Stimulated activated CD4-positive, alpha-beta T cell treated with anti-CD3 and anti-CD28 coated beads, Interleukin-1b, Interleukin-23, amount 100 ng/mL, for 4 hours (primary cell): ENCODE measurements at places on chromosomes 5 and 9.

DNA sequence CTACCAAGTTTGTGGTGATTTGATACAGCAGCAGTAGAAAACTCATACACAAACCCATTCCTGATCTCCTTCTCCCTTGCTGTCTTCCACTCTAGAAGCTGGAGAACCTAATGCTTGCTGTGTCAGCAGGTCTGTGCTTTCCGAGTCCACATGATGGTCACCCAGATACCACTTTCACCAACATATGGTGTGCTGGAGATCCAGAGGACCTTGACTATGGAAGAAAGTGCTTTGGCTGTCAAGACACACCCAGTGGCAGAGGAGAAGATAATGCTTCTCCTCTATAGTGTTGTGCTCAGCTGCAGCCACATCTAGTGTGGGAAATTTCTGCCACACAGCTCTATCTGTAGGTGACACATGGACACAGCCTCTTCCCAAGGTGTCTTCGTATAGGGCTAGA is 67.4 kb downstream of the UGCG start:
- DNase-seq, result no peak

DNA sequence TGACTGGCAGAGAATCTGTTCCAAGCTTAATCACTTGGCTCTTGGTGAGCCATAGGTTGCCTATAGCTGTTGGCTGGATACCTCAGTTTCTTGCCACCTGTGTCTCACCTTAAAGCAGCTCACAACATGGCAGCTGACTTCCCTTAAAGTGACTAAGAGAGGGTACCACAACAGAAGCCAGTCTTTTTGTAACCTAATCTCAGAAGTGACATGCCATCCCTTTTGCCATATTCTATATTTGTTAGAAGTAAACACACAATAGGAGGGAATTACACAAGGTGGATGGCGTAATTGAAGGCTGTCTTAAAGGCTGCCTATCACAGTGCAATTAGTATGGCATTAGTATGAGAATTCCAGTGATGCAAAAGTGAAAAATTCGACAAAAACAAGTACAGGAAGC is 28.1 kb downstream of the NIPBL start:
- DNase-seq, result no peak

DNA sequence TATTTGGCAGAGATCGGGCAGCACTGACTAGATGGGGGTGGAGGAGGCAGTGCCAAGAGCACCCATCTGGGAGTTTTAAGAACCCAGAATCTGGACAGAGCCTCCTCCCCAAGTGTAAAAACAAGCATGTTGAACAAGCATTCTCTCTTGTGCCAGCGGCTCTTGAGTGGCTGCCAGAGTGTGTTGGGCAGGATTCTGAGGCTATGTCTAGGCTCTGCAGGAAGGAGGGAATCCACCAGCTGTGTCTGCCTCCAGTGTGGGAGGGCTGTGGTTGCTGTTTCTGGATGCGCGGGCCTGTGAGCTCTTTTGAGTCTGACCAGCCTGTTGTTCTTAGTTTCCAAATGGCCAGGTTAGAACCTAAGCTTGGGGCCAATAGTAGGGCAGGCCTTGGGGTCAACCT is 39.8 kb downstream of the HMCN2 start:
- DNase-seq, result no peak

- no peak for DNase-seq
Observed at GRCh38 chr9:131708226-131709002, 31.5 kb downstream of the RAPGEF1 start.

GRCh38 chr5:146321571-146321970 is 17.1 kb upstream of the POU4F3 start:
- DNase-seq, result no peak

- DNase-seq, result no peak
Observed at GRCh38 chr5:56102889-56103288, 108.1 kb upstream of the IL6ST start.

- DNase-seq, result no peak
Observed at GRCh38 chr9:4269872-4270271, 30.0 kb downstream of the GLIS3 start.

DNA sequence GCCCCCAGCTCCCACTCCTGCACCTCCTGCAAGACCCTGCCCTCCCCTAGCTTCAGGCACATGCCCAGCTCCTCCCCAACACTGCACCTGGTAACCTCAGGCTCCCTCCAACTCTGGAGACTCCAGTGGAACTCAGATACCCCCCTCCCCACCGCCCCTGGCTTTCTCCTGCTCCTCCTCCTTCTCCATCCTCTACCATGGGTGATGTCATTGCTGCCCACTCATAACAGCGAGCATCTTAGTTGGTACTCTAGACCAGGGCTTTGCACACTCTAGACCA is 24.7 kb upstream of the CNOT6 start:
- DNase-seq, result no peak

DNA sequence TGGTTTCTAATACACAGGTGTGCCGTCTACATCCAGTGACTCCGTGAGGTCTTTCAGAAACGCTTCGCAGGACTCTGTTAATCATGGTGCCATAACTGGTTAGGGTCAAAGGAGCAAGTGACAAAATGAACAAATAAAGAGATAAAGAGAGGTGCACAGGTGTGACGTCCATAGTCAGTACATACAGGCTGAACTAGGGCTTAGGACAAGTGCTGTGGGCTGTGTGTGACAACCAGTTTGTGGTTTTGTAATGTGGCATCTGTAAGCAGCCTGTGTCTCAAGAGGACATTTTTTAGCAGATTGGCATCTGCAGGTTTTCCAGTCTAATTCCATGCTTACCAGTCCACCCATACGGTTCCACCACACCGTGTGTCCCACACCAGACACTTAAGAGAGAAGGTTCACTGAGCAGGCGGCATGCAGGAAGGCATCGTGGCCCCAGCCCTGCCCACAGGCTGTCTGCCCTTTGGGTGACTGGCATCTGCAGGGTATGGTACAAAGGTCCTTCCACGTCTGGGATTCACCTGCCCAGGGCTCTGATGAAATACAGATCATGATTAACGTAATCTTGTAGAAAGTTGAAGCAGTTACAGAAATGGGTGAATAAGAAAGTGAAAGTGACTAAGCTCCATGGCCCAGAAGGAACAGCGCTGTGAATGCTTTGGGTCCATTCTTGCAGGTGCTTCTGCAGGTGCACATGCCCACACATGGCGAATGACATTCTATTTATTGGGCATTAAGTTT is 26.9 kb downstream of the SRD5A1 start:
- no peak for DNase-seq

GRCh38 chr5:132528866-132529634 is 14.3 kb downstream of the IL5 start:
- no peak for DNase-seq

DNA sequence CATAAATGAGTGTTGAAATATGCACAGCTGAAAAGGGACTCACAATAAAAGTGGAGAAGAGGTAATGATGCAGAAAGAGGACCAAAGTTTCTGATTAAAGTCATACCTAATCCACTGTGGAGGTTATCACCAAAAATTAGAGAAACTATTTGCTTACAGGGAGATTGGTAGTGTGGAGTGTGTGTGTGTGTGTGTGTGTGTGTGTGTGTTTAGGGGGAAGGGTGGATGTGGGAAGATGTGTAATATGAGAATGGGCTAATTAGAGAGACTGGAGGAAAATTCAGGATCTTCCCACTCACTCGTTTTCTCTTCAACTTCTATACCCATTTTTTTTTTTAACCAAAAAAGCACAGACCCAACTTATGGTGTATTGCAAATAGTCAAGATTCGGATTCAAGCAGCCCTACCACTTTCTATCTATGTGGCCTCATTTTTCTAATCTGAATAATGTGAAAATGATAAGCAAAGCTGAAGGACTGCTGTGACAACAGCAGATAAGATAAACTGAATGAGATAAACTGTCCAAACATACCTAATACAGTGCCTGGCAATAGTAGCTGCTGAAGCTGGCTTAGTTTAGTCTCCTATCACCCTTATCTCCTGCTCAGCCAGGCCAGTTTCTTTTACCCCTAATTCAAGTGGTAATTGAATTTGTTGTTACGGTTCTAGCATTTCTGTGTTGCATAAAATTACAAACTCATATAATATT is 501.1 kb downstream of the KDM4C start:
- no peak for DNase-seq

DNA sequence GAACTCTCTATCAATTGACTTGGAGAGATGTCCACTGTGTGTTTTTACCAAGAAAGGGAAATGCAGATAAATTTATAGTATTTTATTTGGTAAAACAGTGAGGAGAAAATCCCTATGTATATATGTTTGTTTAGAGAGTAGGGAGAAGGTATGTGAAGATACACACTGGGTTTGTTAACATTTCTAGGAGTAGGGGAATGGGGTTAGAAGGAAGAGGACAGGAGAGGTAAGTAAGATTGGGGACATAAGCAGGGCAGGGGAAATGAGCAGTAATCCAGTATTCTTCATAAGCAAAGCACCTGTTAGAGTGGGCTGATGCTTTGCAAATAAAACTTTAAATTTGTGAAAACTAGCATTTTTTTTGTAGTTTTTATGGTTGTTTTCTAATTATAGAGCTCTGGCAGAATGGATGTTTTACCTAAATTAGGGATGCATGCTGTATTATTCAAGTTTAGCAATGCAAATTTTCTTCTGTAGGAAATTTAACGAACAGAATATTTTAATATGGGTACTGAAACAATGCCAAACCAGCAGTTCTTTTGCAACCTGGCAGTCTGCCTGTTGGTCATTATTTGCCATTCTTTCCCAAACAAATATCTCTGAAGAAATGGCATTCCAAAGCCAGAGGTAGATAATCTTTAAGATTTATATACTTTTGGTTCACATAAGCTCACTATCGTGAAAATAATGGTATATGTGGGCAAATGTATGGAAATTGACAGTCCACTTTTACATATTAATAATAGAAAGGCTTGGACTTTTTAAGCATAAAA is 19.4 kb upstream of the DCP2 start:
- no peak for DNase-seq

DNA sequence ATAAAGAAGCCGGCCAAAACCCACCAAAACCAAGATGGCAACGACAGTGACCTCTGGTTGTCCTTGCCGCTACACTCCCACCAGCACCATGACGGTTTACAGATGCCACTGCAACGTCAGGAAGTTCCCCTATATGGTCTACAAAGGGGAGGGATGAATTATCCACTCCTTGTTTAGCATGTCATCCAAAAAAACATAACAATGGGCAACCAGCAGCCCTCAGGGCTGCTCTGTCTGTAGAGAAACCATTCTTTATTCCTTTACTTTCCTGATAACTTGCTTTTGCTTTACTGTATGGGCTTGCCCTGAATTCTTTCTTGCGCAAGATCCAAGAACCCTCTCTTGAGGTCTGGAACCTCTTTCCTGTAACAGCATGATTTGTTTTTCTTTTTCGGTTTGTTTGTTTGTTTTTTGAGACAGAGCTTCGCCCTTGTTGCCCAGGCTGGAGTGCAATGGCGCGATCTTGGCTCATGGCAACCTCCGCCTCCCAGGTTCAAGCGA is 2.0 kb upstream of the UAP1L1 start:
- no peak for DNase-seq

DNA sequence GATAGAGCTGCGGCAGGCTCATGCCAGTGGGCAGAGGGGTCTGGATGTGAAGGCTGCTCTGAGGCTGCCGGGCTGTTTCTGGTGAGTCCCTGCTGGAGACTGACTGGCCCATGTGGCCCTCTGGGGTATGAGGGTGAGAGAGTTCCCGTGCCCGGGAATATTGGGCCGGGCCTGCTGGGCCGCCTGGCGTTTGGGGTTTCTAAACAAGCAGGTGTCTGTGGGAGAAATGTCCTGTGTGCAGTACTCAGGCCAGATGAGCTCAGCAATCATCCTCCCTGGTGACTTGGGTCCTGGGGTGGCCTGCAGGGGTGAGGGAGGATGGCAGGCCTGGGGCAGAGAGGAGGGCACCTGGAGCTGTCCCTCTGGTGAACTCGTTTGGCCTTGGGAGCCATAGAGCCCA is 74.9 kb downstream of the MACROH2A1 start:
- DNase-seq, result no peak

- DNase-seq, result no peak
Observed at GRCh38 chr9:93948441-93949072, 6.6 kb downstream of the BARX1 start.

DNA sequence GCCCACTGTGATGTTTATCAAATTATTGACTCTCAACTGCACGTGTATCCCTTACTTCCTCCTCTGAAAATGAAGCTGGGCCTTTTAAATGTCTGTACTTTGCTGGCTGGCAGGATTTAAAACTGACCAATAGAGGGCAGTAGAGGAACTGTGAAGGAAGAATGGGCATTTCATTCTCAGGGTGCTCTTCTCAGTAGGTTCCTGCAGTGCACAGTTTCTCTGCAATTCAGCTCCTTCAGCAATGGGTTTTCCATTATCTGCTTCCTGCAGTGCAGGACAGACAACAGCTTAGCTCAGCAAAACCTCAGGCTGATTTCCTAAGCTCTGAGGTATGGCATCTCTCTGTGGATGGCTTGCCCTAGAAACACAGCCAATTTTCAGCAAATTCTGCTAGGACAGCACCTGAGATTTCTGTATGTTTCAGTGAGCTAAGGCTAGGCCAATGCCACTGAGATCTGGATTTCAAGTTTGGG is 298.4 kb upstream of the PRDM9 start:
- no peak for DNase-seq

DNA sequence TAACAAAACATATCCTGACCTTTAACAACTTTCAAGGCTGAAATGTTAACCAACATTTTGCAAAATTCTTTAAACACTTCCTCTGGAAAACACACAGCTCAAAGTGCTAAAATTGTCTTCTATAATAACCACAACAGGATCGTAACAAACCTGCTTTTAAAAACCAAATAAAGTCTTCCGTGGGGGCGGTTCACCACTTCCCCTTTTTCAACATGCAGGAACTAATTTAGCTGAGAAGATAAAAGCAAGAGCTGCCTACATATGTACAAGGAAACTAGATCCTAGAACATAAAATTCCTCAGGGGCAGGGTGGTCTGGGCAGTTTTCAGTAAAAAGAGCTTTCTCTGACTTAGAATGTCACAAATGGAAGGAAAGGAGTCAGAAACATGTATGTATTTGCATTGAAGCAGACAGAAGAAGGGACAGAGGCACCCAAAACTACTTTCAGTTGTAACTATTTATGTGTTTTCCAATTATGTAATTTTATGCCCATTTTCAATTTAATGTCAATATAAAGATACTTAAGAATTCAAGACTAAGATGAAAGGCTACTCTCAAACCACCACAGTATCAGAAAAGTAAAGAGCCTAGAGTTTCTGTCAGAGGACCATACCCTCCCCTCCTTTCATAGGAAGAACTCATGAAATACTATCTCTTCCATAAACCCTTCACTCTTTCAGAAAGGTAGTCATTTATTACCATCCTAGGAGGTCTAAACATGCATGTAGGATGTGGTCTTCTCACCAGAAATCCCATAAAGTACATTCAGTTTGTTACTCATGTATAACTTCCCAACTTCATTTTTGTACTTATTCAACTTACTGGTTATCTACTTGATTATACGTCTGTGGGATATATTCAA is 185.9 kb upstream of the RASA1 start:
- DNase-seq, result no peak

DNA sequence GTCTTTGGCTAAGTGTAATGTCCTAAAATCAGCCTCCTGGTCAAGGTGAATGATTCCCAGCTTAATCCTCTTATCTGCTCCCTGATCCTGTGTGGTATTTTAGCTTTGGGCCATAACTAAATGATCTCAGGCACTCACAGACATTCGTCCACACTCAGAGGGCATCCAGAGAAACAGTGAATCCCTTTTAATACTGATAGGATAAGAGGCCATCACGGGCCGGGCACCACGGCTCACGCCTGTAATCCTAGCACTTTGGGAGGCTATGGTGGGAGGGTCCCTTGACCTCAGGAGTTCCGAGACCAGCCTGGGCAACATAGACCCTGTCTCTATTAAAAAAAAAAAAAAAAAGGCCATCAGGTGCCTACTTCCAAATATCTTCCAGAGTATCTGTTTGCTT is 6.3 kb downstream of the PDCL start:
- DNase-seq, result no peak
